Thyroid gland (tissue), 4 donors: ENCODE measurements at places on chromosomes 6 and 20. TPM values are rescaled to one million over a fixed set of nuclear protein-coding genes. Genes with fewer than 3 reads are reported as not detected.

GRCh38 chr6:150445486-150445885 lies 76.7 kb downstream of the IYD start:
- no peak for DNase-seq

DNA sequence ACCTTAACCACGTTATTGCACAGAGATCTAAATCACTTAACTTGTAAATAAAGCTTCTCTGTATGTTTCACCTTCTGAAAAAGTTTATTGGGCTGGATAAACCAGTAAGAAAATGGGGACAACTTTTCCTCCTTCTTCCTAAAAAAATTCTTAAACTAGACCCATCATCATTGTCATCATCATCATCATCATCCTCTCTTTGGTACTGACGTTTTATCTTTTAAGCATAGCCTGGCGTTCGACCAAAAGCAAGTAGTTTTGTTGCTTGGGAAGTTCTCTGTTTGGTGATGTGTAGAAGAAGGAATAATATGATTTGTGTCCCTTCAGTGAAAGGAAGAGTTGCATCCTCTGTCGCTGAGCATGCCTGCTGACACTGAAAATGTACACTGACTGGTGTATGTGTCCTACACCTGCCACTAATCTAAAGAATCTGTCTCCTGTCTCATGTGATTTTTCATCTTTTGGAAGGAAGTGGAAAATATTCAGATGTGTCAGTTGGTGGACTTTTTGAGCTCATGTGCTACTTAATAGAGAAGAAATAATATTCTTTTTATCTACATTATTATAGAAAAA lies 2.5 kb downstream of the CLVS2 start:
- no peak for DNase-seq

- DNase-seq, result no peak
Measured at GRCh38 chr20:56414842-56415765, 3.0 kb downstream of the CASS4 start.

- DNase-seq, result no peak
Measured at GRCh38 chr20:58393299-58393698, 4.3 kb downstream of the VAPB start.

- DNase-seq, result no peak
Measured at GRCh38 chr6:167647737-167648470, 178.8 kb upstream of the AFDN start.

GRCh38 chr6:68634726-68635411 lies at the start of gene ADGRB3:
Gene ADGRB3 (plus strand): TSS chr6:68635282. CDS start chr6:68638676, 3,394 bp downstream.
- DNase-seq, result peak; percentile 77

GRCh38 chr20:62993856-62994494 lies 12.8 kb downstream of the BHLHE23 start:
- no peak for DNase-seq

OXT gene
- total RNA-seq, result not detected

APCDD1L gene
- total RNA-seq, result not detected

OR2J3 gene
- not detected for total RNA-seq

KIF25 gene
- not detected for total RNA-seq

GRCh38 chr6:91694016-91694654 lies 1107.3 kb upstream of the MAP3K7 start:
- DNase-seq, result no peak

DNA sequence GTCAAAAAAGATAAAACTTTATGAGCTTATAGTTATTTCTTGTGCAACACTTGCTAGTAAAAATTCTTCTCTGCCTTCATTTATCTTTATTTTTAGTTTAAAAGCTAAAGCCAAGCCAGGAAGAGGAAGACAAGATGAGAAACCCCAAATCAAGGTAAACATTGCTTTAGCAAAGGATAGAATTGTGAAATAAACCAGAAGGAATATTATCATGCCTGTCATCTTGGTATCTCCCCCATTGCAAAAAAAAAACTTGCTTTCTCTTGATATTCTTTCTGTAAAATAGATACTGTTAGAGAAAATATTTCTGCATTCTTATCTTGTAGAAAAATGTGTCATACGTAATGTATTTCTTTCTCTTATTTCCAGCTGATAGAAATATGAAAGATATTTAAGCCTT lies 432.8 kb downstream of the GJA1 start:
- no peak for DNase-seq

DNA sequence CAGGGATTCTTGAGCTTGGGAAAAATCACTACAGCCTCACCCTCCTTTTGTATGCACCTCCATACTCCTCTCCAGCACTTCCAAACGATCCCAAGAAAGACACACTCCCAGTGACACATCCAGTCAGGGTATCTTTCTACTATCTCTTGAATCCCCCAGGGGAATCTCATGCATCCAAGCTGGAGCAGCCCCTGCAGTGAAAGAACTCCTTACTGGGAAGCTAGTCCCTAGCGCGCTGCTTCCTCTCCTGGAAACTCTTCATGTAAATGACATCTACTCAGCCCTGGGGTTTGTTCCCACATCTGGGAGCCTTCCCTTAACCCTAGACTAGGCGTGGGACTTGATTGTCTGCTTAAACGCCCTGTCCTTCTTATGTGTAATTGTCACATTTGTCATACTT lies 329.1 kb upstream of the QKI start:
- no peak for DNase-seq

DNA sequence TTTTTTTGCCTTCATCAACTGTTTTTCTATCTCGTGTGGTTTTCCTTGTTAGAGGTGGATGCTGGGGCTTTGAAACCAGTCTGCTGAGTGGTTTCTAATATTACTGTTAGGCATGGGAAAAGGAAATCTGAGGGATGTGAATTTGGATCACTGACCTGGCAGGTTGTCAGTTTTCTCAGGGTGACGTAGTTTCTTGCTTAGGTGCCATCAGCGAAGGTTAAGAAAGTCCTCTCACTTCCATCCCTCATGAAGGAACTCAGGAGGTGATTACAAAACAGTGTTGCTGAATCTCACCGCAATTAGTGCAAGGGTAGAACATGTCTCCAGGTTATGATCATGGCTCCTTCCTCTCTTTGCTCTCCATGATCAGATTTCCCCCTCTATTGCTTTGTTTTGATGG lies 135.9 kb downstream of the SOX4 start:
- DNase-seq, result no peak

ARMC2 gene
- total RNA-seq, result 6.8 TPM

GRCh38 chr20:57059055-57059596 lies 207.3 kb downstream of the BMP7 start:
- no peak for DNase-seq

DOK5 gene
- total RNA-seq, result 4.8 TPM

RHAG gene
- total RNA-seq, result not detected

DNA sequence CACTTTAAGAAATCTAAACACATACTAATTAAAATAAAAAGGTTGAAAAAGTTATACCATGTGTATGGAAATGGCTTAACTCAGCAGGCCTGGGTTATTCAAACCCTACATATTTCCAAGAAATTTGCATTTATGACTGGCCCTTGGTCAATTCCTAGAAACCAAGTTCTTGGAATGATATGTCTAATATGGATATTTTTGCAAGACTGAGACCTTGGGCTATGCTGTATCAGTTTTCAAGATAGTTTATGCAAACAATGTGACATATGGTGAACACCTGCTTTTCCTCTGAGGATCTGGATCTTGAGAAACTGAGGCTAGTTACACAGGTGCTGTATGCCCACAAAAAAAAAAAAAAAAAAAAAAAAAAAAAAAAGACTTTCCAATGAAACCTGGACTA lies 536.9 kb upstream of the HS3ST5 start:
- DNase-seq, result no peak

DNA sequence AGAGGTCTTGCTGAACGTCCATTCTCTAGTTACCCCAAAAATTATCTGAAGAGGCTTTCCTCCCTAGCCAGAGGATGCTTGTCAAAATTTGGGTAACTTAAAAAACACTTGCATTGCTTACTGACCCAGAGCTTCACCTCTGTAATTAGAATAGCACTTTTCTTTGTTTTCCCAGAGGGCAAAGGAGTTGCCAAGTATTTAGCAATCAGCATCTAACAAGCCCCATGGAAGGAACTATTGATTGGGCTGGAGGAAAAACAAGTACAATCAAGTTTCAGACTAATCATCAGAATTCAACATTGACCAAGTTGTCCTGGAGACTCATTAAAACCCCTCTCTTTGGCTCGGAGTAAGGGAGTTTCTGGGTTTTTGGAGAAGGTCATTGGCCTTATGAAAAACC lies 226.4 kb downstream of the TBC1D7 start:
- DNase-seq, result no peak

GRCh38 chr20:54112221-54112884 lies 42.0 kb upstream of the BCAS1 start:
- DNase-seq, result no peak

DNA sequence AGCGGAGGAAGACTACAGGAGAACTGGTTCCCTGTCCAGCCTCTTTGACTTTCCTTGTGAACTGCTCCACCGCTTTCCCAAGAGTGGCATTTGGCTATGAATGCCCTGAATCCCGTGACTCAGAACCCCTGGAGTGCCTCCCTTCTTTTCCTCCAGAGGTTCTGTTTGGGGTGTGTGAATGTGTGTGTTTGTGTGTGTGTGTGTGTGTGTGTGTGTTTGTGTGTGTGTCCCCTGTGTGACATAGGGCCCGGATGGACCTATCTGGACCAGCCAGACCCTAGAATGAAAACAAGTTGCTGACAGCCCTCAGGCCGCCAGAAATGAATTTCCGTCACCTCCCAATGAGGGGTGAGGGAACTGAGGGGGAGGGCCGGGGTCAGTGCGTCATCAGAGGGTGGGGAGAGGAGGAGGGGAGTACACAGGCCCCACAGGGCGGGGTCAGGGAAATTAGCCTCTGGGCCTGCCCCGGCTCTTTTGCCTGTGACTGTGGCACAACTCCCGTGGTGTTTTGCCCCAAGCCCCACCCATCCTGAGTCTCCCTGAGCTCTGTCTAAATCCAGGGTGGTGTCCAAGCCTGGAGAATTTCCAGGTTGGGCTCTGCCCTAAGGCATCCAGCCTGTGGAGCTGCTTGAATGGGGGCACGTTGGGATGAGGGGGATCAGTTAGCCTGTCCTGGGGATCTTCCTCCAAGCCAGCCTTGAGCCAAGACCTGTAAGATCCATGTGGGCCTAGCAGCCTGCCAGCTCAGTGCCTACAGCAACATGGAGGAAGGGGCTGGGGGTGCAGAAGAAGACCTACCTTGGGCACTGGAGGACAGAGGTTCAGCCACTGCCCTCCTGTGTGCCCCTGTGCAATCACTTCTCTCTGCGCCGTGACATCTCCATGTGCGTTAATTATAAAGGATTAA lies 15.2 kb upstream of the MRPS18A start:
- DNase-seq, result peak; percentile 95

MICB gene
- 2.7 TPM for total RNA-seq

GRM1 gene
- total RNA-seq, result 2.5 TPM

- DNase-seq, result no peak
Measured at GRCh38 chr6:124223611-124224345, 420.1 kb downstream of the NKAIN2 start.

GHRH gene
- not detected for total RNA-seq

- peak; percentile 61 for DNase-seq
Measured at GRCh38 chr20:32332614-32333013, 25.5 kb upstream of the ASXL1 start.

GRCh38 chr6:44806656-44807055 lies 419.1 kb downstream of the CDC5L start:
- no peak for DNase-seq

GRCh38 chr6:9761220-9761619 lies 653.7 kb downstream of the TFAP2A start:
- DNase-seq, result no peak

DNA sequence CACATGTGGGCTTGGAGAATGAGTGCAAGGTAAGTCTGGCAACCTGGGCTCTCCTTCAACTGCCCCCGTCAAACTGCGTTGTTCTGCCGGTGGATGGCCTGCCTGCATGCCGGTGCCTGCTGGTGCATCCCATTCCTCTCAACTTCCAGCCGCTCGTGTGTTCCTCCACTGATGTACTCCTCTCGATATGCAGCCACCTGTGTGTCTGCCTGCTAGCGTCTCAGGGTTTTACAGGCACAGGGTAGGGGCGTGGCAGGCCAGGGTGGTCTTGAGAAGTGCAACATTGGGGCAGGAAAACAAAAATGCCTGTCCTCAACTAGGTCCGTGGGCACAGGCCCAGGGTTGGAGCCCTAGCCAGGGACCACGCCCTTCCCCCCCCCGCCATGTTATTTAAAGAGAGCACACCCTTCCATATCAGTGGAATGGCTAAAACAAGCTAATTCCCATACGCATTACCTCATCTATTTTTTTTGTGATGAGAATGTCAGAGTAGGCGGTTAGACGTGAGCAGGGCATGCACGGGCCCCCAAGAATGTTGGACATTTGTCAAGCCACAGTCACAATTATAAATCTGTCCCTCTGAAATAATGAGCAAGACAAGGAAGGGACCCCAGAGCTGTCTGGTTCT lies 33.2 kb downstream of the SERPINB6 start:
- no peak for DNase-seq

- peak; percentile 62 for DNase-seq
Measured at GRCh38 chr6:128882991-128883611, at the start of gene LAMA2. Gene LAMA2 (plus strand): TSS chr6:128883138. CDS start chr6:128883246, 108 bp downstream.

CALHM4 gene
- total RNA-seq, result not detected

DNA sequence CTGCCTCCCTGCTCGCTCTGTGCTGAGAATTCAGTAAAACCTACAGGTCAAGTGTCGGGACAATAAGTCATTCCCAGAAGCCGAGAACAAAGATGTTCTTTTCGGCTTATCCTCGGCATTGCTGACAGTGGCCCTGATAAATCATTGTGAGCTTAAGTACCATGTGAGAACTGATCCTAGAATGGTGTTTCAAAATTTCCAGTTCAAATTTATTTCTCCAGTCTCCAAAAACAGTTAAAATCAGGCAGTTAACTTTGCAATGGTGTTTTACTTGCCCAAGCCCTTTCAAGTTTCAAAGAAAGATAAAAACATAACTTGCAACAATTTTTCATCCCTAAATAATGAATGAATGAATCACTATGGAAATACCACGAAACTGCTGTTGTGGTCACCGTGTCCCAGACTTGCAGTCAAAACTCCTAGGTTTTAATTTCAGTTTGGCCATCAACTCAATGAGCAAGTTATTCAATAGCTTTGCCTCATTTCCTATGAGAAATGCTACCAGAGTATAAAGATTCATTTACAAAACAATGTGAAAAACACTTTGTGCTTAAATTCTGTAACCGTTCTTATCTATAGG lies 4.3 kb downstream of the ATP5F1E start:
- no peak for DNase-seq

DNA sequence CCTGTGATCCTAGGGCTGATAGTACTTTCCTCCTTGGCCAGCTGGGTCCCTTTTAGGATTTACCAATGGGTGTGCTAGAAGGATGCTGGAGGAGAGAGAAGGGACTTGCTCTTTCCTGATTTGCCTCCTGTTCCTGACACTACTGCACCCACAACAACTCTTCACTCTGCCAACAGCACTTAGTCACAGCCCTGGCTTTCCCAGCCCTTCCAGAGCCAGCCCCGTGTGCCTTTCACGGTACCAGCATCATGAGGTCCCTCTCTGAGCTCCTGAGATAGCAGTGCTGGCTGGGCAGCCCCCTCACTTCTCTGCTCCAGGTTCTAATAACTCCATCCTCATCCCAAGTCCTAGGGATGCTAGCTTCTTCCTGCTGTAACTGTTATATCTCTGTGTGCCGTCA lies 80.9 kb downstream of the DNAH8 start:
- DNase-seq, result no peak

GRCh38 chr20:39473536-39473935 lies 511.4 kb downstream of the DHX35 start:
- DNase-seq, result no peak
